ENCODE measurements at places on chromosomes 16 and 17.

DNA sequence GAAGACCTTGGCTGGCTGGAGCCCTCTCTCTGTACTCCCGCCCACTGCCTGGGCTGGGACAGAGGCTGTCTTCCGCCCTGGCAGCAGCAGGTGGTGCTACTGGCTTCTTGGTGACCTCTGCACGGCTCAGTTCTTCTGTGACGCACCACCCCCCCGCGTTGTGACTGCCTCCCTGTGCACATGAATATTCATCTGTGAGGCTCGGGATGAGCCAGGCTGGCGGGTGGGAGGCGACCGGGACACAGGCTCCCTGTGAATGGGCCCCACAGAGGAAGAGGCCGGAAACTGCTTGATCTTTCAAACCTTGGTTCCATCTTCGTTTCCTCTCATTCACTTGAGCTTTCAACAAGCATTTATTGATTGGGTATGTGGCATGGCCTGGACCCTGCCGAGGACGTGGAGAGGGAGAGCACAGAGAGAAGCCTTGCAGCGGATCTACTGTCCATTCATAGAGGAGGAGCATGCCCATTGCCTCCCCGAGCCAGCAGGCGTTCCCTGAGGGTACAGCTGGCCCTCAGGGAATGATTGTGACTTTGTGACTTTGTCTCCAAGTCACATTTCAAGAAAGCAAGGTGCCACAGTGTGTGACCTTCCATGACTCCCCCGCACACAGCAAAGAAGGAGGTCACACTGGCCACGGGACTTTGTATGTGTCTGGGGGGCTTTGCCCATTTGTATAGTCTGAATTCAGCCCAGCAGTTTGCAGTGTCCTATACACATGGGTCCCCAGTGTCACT lies 45.0 kb downstream of the B9D1 start:
- DNase-seq, result peak; percentile 79

GRCh38 chr16:1184980-1185379 lies 32.1 kb downstream of the CACNA1H start:
- DNase-seq, result no peak

DNA sequence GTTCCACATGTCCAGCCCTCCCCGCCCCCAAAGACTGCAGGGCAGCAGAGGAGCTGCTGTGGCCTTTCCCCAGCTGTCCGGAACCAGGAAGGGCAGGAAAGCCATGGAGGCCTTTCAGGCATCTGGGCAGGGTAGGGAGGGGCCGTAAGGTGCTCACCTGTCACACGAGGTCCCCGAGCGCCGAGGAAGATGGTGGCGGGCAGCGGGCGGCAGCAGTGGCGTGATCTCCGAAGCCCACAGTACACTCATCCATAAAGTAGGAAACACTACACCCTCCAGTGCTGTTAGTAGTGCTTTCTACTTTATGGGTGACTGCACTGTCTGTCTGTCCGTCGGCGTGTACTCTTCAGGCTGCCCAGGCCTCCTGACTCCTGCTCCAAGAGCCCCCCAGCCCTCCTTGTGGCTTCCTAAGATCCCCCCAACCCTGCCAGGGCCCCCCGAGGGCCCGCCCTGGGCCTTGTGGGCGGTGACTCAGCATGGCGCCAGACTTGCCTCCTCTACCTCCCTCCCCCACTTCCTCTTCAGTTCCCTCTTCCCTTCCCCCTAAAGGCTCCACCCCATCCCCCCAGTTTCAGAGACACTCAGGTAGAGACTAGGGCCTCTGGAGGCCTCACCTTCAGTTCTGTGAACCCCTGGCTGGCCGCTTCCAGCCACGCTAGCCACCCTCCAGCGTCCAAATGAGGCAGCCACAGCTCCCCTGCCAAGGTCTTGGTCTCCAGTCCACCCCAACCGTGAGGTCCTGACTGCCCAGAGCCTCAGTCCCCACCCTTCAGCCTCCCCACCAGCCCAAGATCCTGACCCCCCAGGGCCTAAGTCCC lies 2.6 kb upstream of the TSPOAP1 start:
- DNase-seq, result no peak

GRCh38 chr16:66395806-66396555 lies 29.5 kb downstream of the CDH5 start:
- no peak for DNase-seq

- no peak for DNase-seq
These were observed 54.4 kb downstream of the PITPNC1 start for GRCh38 chr17:67431249-67432015.

GRCh38 chr17:57927048-57927723 lies 28.0 kb downstream of the CUEDC1 start:
- DNase-seq, result peak; percentile 75

DNA sequence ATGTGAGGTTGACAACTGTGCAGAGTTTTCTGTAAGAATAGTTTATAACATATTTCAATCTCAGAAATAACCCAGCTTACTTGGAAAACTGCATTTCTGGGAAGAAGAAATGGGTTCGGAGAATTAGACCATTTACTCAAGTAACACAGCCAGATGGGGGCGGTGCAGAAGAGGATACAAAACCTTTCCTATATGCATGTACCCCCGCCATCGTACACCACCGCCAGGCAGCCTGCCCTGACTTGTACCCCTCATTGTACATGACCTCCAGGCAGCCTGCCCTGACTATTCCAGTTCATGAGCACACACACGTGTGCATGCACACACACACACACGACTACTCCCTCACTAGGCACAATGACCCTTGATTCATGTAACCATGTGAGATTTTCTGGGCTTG lies 154.0 kb downstream of the C16orf78 start:
- DNase-seq, result no peak

GRCh38 chr17:65278050-65278819 lies 141.1 kb downstream of the RGS9 start:
- DNase-seq, result peak; percentile 51

- DNase-seq, result no peak
These were observed 902 bp downstream of the DLX4 start for GRCh38 chr17:49969795-49970389.

GRCh38 chr16:4683255-4684057 lies 9.9 kb upstream of the NUDT16L1 start:
- DNase-seq, result no peak

DNA sequence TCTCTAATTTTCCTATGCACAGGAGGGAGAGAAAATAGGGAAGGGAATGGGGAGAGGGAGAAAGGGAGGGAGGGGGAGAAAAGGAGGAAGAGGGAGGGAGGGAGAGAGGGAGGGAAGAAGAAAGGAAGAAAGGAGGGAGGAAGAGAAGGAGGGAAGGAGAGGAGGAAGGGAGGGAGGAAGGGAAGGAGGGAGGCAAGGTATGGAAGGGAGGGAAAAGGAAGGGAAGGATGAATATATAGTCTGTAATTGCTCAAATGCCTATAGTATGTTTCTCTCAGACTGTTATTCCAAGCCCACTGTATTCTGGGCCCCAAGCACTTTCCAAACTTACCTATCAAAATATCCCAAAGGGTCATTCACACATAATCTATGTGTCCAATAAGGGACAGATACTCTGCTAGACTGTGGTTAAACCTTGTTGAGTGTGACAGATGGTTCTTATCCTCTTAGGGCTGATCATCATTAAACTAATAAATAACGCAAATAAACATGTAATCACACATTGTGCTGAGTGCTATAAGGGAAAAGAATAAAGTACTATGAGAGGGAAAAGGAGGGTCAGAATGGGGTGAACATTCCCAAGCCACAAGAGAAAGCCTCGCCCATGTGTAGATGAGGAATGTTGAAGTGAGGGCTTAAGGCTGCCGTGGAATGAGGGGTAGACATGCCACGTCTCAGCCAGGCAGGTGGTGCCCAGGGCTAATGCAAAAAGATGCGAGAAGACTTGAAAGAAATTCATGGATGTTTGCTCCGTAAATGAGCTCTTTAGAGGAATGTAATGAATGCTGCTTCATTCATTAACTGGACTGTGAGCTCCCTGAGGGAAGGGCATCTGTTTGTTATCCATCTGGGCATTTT lies 30.6 kb downstream of the ASIC2 start:
- DNase-seq, result no peak

DNA sequence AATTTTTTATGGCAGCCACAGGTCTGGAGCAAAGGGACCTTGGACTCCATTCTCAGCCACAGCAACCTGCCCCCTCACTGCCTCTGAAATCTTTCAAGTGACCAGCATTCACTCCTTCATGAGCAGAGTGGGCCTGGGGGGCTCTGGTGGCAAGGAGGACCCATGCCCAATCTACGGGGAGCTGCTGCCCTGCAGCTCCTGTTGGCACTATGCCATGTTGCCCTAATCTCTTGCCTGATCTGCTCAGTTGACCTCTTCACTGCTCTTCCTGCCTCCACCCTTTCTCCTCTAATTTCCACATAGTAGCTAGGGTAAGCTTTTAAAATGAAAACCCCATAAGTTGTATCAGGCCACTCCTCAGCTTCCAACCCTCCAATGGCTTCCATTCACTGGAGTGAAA lies 2.9 kb upstream of the PRKCB start:
- DNase-seq, result no peak

- no peak for DNase-seq
These were observed 526 bp downstream of the MOSMO start for GRCh38 chr16:22008215-22009059.

DNA sequence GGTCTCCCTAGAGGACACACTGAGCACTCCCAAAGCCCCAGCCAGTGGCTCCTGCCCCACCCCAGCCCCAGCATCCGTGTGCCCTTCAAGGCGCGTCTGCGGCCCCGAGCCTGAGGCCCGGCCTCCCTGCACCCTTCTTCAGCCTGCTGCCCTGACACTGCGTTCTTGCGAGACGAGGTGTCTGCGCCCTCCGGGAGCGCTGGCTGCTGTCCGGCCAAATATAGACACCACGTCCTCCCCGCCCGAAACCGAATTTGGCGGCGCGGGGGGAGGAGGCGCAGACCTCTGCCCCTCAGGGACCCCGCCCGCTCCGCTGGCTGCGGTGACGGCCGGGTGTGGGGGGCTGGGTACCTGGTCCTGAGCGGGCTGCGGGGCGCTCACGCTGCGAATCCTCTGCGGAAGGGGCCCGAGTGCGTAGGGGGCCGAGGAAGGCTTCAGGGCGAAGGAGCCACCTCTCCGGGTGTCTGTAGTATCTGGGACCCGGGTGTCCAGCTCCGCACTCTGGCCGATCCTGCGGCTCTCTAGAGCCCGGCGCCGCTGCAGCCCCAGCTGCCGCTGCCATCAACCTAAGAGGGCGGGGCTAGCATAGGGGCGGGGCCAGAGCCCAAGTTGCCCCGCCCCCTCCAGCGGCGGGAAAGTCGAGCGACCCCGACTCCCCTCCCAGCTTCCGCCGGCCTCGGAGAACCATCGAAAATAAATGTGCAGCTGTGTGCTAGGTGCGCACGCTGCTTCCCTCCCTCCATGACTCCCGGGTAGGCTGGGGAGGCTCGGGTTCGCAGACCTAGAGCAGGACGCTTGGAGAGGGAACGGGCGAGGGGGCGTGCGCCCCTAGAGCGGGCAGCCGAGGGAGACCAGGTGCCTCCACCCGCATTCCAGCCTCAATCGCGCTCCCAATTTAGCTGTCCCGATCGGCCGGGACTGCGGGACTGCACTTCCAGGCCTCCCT lies at the start of gene CORO6:
Gene CORO6 (minus strand): TSS at position 576 of the 946 bp plus-strand sequence. CDS start 1,491 bp downstream, outside the sequence.
- no peak for DNase-seq

DNA sequence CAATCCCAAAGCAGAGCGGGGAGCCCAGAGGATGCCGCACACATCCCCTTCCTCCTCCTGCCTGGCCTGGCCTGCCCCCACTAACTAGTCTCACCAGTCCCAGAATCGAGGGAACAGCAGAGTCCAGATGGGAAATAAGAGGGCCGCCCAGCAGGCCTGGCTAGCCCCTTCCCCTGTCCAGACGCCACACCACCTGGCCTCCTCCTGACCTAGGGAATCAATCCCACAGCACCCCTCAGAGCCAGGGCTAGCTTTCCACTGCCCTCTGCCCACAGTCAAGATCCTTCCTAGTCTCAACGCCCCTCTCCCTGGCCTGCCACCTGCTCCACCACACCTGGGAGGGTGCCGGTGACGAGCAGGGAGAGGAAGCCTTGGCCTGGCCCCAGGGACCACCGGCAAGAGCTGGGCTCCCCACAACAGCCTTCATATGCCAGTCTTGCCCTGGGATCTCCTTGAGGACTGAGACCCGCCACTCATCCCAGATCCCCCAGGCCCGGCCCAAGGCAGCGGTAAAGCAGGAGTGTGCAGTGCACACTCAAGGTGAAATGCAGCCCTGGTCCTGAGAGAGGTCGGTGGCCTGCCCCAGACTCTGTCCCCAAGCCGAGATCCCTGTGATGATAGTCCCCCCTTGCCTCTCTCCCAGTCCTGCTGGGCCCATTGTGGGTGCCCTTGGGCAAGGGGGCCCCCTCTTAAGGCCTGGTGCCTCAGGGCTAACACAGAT lies 27.9 kb downstream of the KATNB1 start:
- DNase-seq, result no peak

- DNase-seq, result peak; percentile 57
These were observed 1.5 kb downstream of the SLC38A8 start for GRCh38 chr16:84040823-84041820.

DNA sequence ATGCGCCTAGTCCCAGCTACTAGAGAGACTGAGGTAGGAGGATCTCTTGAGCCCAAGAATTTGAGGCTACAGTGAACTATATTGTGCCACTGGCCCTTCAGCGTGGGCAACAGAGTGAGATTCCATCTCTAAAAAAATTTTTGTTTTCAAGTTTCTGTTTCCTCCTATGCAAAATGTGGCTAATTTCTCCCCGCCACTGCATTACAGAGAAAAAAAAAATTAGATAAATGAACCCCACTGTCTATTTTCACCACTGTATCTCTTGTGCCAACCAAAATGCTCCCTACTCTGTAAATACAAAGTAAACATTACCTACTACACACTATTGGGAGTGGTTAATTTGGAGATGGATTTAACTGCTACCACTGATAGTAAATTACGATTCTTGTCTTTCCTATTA lies 2.0 kb downstream of the MARF1 start:
- no peak for DNase-seq

- DNase-seq, result no peak
These were observed 12.2 kb upstream of the LONP2 start for GRCh38 chr16:48231727-48232492.
